NCI-H2107 (cell line): ENCODE measurements at places on chromosomes 11 and 22.
A peak's percentile ranks its signal among the peaks of the same experiment; 100 is the strongest.

DNA sequence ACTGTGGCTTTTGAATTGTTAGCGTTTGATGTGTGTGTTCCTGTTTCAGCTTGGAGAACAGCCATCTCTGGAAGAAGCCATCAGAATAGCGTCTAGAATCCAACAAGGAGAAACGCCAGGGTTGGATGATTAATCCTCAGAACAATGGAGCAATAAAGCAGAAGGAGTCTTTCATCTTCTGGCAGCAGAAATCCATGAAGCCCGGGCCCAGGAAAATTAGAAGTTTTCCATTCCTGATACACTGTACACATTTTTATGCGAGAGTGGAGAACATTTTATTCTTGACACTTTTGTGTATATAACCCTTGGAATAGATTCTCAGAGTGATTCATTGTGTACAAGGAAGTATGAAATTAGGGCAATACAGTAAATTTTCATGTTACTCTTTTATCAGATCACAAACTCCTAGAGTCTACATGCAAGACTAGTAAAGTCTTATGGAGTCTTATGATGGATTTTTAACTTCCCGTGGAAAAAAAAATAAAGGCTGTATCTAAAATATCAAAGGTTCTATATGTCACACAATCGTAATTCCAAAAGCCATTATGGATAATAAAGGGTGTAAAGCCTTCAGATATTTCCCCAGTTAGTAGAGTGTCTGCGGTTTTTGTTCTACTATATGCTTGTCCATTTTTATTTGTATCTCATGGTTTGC lies 45.9 kb upstream of the WEE1 start:
- no peak for DNase-seq

GRCh38 chr11:111472228-111472627 lies 40.0 kb downstream of the BTG4 start:
- no peak for DNase-seq

DNA sequence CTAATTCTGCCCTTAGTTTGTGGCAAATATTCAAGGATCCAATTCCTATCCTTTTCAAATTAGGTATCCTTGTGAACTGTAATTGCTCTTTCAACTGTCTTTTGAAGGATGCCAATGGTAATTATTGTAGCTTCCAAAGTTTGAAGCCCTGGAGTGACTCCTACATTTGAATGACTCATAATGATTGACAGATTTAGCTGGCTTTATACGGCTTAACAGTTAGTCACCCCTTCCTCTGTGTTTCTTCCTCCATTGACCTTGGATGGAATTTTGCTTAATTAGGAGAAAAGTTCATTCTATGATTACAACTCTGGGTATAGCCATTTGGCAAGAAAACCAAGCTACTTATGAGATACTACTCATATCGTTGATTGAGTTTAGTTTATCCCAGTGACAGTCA lies 639.3 kb upstream of the KIRREL3 start:
- DNase-seq: no peak

DNA sequence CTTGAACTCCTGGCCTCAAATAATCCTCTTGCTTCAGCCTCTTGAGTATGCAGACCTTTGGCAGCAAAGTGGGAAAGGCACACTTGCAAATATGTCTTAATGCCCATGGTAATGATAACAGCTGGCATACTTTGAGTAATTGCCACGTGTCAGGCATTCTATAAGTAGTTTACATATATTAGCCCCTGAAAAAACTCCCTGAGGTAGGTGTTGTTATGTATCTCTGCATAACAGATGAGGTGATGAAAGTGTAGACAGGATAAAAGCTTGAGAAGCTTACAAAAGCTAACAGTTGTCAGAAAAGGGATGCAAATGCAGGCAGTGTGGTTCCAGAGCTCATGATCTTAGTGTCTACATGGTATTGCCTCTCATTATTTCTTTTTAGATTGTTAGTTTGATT lies 291.1 kb upstream of the C11orf87 start:
- DNase-seq: no peak

DNA sequence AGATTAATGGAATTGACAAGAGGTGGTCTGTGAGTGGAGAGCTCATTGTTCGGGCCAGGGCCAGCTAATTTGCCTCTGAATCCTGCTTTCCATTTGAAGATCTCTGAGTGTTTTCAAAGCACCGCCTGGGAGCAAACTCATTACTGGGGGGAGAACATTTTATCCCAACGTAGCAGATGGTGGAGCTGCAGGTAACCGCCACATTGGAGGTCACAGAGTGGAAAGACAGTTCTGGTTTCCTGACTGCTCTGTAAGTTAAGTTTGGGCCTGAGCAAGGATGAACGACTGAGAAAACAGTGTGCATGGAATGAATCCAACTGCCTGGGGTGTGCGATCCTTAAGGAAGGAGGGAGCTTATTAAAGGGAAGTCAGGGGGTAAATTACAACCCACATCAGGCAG lies 30.5 kb downstream of the LMO2 start:
- no peak for DNase-seq

DNA sequence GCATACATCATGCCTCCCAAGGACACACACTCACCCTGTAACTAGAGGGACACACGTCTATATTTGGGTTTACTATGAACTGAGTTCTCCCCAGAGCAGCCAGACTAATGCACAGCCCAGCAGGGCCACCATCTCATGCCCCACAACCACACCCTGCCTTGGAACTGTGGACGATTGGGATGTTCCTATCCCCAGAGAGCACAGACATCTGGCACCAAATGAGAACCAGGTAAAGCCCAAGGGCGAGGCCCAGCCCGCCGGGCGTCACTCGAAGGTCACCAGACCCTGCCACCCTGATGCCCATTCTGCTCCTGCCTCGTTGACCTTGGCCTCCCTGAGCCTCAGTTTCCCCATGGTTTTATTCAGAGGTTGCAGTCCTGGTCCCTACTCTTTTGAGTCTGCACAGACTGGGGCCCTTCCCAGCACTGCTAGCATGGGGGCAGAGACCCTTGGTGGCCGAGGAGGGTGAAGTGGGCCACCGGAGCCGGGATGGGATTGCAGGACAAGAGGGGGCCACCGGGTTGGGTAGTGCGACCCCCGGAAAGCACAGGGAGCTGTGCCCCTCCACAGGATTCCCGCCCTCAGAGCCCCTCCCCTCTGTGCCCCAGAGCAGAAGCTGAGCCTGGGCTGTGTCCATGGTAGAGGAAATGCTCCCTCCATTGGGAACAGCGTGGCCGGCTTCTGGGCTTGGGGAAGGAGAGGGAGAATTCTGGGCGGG lies 56.8 kb downstream of the IGLL5 start:
- no peak for DNase-seq

DNA sequence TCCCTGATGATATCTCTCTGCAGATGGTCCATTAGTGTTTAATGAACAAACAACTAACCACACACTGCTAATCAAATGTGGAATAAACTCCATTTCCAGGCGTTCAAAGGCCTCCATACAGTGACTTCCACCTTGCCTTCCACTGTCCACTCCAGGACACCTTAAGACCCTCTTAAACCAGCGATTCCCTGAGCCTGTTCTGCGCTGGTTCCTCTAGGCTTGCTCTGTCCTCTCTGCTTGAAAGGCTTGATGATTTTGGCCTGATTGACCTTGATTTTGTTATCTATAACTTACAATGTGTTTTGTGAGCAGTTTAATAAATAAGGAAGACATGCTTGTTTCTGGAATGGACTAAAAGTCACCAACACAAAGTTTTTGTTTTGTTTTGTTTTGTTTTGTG lies 12.0 kb downstream of the OVCH2 start:
- no peak for DNase-seq

- no peak for DNase-seq
These were observed 90.5 kb upstream of the LUZP2 start for GRCh38 chr11:24406389-24406788.

- no peak for DNase-seq
These were observed 2352.8 kb upstream of the RAG2 start for GRCh38 chr11:38950867-38951266.

GRCh38 chr22:35538801-35539321 lies 1.8 kb upstream of the RASD2 start:
- no peak for DNase-seq

- DNase-seq: no peak
These were observed 269.4 kb downstream of the CADM1 start for GRCh38 chr11:115234794-115235193.

GRCh38 chr11:117219455-117219854 lies 12.4 kb downstream of the PCSK7 start:
- no peak for DNase-seq

- no peak for DNase-seq
These were observed 1078.9 kb downstream of the OPCML start for GRCh38 chr11:132453406-132453805.

GRCh38 chr11:85232559-85232958 lies 394.6 kb downstream of the DLG2 start:
- DNase-seq: no peak

DNA sequence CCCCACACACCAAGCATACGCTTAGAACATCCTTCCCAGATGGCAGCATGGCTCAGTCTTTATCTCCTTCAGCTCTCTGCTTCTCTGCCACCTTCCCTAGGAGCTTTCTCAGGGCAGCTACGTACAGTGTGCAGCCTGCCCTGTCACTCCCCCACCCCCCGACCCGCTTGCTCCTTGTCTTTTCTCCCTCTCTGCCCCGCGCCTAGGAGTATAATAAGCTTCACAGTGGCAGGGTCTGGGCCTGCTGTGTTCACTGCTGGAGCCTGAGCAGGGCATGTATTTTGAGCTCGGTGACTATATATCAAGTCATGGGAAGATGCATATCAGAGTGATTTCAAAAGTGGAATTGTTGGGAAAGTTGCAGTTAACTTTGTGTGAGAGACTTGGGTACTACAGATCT lies 55.8 kb upstream of the ADSL start:
- DNase-seq: no peak

- no peak for DNase-seq
These were observed 66.6 kb upstream of the FTH1 start for GRCh38 chr11:62034036-62034338.

GRCh38 chr11:72224564-72225410 lies at the start of gene INPPL1:
TSS of gene INPPL1 (plus strand) at chr11:72224767. CDS start at chr11:72224985, 218 bp downstream.
- DNase-seq: no peak

- DNase-seq: no peak
These were observed 109.6 kb downstream of the SGSM3 start for GRCh38 chr22:40479887-40480538.

DNA sequence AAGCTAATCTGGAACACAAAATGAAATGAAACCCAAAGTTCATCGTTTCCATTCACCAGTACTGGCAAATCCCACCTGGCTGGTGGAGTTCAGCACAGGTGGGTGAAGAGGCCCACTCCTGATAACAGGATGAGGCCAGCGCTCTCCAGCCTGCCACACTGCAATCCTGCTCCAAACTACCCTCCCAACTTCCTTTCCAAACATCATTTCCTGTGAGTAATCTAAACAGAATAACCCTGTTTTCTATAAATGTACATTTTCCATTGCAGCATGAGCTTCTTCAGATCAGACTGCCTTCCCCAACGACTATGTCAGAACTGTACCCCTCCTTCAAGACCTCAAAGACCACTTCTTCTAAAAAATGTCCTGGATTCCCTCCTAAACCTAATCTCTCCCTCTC lies 15.9 kb upstream of the NFRKB start:
- DNase-seq: no peak

DNA sequence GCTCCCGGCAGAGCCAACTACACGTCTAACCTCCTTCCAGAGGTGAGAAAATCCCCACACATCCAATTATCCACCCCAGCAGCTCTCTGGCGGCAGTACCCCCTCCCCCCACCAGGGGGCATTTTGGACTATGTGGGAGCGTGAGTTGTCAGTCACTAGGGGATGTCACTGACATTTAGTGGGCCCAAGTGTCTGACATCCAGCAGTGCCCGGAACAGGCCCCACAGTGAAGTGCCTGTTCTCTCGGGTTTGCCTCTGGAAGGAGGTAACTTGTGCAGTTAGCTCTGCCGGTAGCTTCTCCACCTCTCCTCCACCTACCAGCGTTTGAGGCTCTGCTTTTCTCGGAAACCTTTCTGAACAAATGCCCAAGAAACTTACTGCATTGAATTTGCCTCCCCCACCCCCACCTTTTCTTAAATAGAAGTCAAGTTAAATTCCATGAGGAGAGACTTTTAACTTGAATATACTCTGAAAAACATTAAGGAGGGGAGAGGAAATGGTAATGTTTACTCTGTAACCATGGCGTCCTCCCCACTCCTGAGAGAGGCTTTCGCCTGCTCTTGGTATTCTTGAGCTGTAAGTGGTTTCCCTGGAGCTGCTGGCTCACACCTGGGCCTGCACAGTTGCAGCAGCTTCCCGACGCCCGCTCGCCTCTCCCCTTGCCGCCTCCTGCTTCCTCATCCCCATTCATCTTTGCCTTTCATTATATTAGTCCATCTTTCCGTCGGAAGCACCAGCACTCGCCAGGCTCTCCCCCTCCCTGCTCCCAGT lies 112.8 kb downstream of the WNT7B start:
- DNase-seq: no peak

- no peak for DNase-seq
These were observed 30.0 kb downstream of the FSHB start for GRCh38 chr11:30260813-30261212.

GRCh38 chr11:128963744-128964325 lies 21.2 kb upstream of the TP53AIP1 start:
- DNase-seq: no peak

GRCh38 chr11:33520112-33520511 lies 180.5 kb downstream of the C11orf91 start:
- DNase-seq: no peak

DNA sequence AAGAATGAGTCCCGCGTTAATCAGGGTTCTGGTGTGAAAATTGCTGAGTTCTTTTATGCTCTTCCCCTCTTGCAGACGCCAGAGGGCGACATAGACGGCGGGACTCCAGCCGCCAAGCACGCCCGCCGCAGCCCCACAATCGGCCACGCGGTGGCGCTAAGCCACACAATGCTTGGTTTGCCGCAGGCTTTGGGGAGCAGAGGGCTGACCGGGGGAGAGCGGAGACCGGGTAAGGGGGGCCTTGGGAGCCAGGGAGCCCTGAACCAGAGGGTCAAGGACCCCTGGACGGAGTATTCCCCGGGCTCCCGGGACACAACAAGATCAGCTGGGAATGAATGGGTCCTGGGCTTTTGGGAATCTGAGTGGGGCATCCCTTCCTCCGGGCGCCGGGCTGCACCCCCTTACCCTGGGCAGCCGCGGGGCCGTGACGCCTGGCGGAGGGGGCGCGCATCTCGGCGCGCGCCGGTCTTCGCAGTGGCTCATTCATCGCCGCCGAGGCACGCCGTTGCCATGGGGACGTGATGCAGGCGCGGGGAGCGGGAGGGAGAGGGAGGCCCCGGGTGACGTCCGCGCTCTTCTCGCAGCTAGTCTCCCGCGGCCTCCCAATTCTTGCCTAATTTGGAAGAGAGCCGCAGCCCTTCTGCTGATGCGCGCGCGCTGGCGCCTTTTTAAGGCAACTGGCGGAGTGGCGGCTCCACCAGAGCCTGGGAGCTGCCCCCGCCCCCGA lies 12.2 kb upstream of the NPAS4 start:
- peak; percentile 84 for DNase-seq

- no peak for DNase-seq
These were observed 908.8 kb downstream of the OPCML start for GRCh38 chr11:132623511-132623910.

- no peak for DNase-seq
These were observed 15.5 kb upstream of the UPK3A start for GRCh38 chr22:45268958-45269844.

DNA sequence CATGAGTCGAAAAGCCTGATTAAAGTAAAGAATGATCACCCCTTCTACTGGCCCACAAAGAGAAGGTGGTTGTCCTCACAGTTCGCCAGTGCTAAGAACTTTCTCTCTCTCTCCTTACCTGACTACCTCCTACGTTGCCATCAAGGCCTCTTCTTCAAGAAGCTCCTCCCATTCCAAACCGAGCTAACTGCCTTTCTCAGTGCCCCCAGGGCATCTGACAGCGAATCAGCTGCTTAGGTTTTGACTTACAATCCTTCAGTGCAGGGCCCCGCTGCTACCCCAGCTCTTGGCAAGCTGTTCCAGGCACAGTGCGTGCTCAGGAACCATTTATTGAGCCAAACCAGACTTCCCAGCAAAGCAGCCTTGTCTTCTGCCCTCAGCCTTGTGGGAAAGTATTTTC lies 5.8 kb downstream of the VSTM5 start:
- DNase-seq: no peak
